Stimulated activated CD4-positive, alpha-beta T cell treated with anti-CD3 and anti-CD28 coated beads, TNF-alpha, amount 100 ng/mL, for 1 hour (primary cell): ENCODE measurements at places on chromosomes 11 and 22.

DNA sequence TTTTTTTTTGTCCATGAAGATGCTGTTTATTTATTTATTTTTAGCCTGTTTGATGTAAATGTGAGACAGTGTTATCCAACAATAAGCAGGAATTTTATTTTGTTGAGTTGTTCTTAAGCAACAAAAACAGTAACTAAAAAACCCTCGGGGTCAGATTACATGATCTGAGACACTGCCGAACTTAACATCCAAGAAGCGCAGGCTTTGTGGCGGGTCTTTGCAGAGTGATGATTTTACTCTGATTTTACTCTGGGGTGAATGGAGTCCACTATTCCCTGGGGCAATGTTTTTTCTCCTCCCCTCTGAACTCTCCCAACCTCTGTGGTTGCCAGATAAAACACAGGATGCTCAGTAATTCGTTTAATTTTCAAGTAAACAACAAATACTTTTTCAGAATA is 450.1 kb upstream of the B3GAT1 start:
- DNase-seq, result no peak

- no peak for DNase-seq
These were observed 644.4 kb downstream of the BRD1 start for GRCh38 chr22:49183208-49183825.

DNA sequence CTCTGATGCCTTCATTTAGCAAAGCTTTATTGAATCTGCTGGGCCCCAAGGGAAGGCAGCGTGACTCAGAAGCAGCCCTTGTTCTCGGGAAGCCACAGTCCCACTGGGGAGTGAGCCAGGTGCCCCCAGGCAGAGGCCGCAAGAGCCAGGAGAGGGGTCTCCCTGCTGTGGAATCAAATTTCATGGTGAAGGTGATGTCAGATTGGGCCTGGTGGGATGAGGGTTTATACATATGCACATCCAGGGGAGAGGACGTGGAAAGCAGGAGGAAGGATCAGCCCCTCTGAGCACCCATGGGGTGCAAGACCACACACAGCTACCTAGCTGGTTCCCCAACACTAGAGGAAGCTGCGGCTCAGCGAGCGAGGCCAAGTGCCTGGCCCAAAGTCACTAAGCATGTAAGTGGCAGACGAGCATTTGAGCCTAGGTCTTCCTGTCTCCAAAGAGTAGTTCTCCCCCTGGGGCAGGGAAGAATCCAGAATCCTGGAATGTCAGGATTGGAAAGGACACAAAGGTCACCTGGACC is 2.0 kb downstream of the SYNGR1 start:
- DNase-seq, result no peak

- no peak for DNase-seq
These were observed 112.1 kb upstream of the OR4B1 start for GRCh38 chr11:48104568-48104924.

DNA sequence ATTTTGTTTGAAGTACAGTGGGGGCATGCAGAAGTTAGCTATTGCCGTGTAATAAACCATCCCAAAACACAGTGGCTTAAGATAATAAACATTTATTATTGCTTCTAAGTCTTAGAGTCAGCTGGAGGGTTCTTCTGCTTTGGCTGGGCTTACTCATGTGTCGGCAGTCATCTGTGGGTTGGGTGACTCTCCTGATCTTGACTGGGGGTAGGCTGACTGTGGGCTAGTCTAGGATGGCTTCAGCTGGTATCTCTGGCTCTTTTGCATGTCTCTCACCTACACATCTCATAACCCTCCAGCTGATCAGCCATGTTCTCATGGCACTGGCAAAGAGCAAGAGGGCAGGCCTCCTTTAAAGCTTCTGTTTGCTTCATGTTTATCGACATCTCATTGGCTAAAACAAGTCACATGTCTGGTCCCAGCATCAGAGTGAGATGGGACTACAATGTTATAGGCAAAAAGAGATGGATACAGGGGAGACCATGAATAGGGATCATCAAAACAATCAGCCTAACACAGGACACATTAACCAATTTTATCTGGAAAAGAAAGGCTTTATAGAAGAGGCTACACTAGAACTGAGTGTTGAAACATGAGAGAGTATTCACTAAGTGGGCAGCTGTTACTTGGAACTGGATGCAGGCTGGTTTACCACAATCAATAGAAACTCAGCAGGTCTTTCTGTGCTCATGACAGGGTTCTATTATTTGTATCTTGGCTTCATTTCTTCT is 5.1 kb downstream of the LRRC51 start:
- no peak for DNase-seq

GRCh38 chr11:123559523-123559955 is 94.9 kb downstream of the SCN3B start:
- no peak for DNase-seq

DNA sequence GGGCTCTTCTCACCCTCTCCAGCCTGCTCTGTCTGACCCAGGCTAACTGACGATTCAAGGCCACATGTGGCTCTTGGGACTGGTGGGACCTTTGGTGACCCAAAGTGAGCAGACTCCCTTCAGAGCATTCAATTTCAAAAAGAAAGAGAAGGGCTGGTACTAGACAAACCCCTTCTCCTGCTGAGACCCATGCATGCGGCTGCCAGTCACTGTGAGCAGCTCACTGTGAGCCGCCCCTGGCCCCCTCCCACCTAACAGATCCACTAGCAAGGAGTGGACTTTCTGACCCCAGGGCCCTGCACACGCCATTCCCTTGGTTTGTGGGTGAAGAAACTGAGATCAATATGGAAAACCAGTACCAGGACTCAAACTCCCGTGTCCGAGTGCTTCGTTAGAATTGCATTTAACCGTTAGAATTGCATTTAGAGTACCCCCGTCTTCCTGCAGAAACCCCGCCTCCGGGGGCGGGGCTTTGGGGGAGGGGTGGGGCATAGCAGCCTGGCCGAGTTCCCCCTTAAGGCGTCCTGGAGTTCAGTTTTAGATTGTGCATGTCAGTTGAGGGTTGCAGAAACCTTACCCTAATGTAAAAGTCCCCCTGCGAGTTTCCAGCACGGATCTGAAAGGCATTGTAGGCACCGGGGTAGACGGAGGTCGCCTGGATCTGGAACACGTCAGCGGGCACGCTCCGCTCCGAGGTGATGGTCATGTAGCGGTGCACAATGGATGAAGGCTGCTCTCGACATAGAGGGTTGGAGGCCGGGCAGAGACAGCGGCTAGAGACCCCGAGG is 5.1 kb downstream of the EFEMP2 start:
- DNase-seq, result no peak

DNA sequence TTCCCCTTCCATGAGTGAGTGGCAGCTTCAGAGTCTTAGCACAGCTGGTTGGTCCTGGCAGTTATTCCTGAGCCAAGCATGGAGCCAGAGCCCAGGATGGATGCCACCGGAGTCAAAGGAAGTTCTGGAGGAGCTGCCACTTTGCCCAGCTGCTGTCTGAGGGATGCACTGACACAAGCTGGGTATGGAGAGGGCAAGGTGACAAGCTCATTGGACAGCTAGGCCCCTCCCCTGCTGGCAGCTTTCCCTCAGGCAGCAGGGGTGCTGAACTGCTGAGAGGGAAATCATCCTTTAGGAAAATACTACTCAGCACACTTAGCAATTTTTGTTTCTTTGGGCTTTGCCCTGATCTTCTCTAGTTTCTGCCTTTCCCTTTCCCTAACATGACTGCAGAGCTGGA is 99.3 kb upstream of the SESN3 start:
- no peak for DNase-seq

DNA sequence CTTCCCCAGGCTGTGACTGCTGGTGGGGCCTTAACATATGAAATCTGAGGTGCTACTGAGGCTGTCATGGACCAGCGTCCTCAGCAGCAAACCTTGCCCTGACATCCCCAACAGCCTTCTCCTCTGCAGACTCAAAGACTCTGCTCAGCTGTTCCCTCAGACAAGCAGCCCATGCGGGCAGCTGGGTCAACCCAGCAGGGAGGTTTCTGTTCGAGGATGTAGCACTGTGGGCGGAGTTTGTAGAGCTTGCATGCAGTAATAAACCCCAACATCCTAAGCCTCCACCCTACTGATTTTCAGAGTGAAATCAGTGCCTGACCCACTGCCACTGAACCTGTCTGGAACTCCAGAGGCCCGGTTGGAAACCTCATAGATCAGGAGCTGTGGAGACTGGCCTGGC is 88.8 kb upstream of the XKR3 start:
- no peak for DNase-seq

DNA sequence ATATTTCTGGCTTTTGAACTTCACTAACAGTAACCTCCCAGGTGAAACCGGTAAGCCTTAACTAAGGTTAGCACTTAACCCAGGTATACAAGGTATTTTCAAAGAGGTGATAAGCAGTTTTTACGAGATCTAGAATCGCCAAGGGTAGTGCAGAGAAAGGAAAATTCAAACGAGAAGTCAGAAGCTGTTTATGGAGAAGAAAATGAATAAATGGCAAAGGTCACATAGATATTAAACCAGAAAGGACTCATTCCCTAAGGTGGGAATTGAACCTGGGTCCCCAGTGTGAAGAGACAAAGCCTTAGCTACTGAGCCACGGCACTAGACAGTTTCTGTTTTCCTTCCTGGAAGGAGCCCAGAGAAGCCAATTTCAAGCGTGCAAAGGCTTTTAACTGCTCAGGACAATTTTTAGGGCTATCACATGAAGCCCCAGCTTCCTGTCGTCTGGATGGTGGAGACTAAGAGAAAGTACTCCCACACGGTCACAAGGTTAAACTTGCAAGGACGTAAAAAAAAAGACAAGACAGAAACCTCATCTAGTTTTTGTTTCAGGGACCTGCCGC is 5.7 kb upstream of the C1QTNF6 start:
- no peak for DNase-seq

DNA sequence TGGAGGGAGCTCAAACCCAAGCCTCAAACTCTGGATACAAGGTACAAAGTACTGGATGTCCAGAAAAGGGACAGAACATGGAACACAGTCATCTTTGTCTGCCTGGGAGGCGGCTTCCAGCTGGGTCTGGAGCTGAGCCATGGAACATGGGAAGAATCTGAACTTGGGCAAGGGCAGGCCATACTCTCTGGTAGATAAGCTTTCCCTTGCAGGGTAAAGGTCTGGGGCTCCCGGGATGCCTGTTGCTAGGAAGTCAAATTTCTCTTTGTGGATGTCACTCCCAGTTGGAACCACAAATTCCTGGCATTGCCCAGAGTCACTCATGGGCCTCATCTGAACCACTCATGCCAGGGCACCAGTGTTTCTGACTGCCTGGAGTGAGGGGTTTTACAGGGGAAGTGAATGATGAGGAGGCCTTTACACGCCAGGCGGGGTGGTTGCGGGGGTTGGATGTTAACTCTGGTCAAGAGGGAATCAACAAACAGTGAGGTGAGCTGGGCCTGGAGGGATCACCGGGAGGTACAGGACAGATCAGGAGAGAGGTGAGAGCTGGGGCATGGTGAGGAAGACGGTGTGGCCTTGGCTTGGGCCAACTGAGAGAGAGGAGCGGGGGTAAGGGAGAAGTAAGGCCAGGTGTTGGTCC is 5.7 kb downstream of the FTH1 start:
- no peak for DNase-seq

DNA sequence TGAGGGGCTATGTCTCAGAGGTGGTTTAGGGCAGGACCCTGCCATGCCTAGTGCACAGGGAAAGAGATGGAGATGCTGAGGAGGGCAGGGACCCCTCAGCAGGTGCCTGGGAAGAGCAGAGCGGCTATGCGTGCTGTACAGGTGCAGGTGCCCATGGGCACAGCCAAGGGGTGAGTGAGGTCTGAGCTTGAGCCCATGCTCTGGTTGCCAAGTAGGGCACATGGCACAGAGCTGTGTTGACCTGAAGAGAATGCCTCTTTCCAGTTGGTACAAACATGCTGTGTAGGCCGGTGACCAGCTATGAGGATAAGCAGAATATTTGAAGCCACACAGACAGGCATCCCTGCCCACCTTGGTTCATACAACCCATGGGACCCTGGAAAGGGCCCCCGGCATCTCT is 65.8 kb upstream of the NECTIN1 start:
- no peak for DNase-seq

DNA sequence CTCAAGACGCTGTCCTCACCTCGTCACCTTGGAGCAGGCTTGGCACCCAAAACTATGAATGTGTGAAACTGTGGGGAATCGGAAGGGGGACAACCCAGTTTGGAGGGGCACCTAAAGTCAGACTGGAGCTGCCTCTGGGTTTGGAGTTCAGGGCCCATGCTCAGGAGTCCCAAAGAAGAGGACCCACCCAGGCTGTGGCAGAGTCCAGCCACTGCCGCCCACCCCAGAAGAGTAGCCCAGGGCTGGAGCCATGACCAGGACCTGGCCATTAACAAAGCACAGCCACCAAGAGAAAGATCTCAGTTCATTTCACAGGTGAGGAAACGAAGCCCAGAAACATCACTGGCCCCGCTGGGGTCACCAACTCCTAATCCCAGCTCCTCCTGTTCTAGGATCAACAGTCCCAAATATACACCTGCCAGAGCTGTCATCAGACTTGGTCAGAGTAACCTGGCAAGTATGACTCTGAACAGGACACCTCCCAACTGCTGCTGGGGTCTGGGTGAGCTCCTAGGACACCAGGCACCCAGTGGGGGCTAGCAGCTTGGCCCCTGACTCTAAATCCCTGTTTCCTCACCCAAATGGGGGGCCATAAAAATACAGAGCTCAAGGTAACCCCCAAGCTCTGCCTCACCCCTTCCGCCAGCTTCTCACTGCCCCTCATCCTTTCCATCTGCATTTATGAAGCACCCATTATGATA is 2.7 kb downstream of the RAB3IL1 start:
- DNase-seq, result no peak

- no peak for DNase-seq
These were observed 31.3 kb downstream of the SHANK3 start for GRCh38 chr22:50703726-50704509.

DNA sequence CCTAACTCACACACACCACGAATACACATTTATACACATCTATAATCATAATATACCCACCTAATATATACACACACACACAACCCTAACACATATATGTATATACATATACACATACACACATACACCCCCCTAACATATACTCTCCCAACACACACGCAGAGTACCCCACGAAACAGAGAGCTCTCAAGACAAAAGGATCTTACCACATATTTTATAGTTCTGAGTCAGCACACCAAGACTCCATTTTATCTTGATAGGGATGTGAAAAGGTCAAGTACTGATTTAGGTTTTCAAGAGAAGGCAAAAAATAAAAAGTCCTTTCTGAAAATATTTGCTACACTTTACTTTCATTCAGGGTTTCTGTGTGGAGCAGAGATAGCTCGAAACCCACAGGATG is 1207.2 kb downstream of the LRRC4C start:
- no peak for DNase-seq

DNA sequence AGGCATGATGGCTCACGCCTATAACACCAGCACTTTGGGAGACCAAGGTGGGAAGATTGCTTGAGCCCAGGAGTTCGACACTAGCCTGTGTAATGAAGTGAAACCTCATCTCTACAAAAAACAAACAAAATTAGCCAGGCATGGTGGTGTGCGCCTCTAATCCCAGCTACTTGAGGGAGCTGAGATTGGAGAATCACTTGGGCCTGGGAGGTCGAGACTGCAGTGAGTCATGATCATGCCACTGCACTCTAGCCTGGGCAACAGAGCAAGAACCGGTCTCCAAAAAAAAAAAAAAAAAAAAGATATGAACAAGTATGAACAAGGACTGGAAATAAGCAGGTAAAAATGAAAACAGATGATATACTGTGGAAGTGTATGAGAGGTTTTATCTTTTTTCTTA is 54.1 kb upstream of the SOX6 start:
- no peak for DNase-seq

GRCh38 chr11:111469200-111469599 is 43.0 kb downstream of the BTG4 start:
- DNase-seq, result no peak

- no peak for DNase-seq
These were observed 8.1 kb downstream of the PARVB start for GRCh38 chr22:44032126-44032730.
